Stimulated activated CD8-positive, alpha-beta memory T cell treated with anti-CD3 and anti-CD28 coated beads, Interleukin-15, amount 100 ng/mL, for 1 hour (primary cell): ENCODE measurements at places on chromosomes 2 and 18.

GRCh38 chr2:100197631-100198153 lies 55.3 kb upstream of the AFF3 start:
- no peak for DNase-seq

DNA sequence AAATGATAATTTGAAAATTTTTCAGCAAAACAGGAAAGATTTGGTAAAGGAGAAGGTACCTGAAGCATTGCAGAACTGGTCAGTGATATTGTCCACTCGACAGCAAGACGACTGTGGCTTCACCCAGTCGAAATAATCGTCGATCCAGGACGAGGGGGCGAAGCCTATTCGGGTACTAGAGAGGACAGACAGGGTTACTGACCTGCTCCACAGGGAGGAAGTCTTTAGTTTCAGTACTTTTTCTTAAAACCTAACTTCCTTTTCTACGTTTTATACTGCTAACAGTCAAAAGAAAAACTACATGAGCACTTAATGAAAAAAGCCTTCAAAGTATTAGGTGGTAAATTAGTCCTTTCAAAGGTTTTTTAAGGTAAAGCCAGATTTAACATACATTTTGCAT lies 36.0 kb downstream of the RMC1 start:
- no peak for DNase-seq

DNA sequence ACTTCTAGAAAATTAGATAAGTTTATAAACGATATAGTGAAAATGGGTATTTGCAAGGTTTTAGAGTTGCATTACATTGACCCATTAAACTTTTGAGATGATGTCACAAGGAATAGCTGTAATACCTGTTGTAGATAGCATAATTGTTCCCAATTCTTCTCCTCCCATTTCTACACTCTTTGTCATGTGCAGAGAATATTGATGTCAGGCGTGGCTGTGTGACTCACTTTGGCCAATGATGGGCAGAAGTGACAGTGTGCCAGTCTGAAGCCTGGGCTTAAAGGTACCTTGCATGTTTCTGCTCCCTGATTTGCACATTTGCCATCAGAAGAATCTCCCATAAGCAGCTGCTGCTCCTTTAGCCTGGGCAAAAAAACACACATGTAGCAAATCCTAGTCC lies 26.9 kb upstream of the CCBE1 start:
- DNase-seq = no peak

GRCh38 chr2:195238379-195238778 lies 418.6 kb upstream of the SLC39A10 start:
- DNase-seq = no peak

DNA sequence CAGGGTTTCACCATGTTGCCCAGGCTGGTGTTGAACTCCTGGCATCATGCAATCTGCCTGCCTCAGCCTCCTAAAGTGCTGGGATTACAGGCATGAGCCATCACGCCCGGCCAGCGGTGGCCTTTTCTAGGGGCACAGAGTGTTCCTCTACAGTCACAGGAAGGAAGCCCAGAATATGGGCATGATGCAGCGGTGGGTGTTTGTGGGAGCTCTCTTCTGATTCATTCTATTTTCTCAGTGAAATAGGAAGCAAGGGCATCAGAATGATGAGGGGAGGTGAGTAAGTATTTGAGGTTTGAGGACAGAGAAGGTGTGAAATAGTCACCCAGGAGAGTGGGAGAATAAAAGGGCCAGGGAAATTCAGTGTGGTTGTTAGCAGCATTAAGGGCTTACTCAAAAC lies 70.3 kb upstream of the PSME4 start:
- no peak for DNase-seq

- no peak for DNase-seq
These were observed 49.8 kb downstream of the PMS1 start for GRCh38 chr2:189834059-189834458.

GRCh38 chr2:234032279-234032856 lies 18.1 kb upstream of the SPP2 start:
- DNase-seq = no peak

DNA sequence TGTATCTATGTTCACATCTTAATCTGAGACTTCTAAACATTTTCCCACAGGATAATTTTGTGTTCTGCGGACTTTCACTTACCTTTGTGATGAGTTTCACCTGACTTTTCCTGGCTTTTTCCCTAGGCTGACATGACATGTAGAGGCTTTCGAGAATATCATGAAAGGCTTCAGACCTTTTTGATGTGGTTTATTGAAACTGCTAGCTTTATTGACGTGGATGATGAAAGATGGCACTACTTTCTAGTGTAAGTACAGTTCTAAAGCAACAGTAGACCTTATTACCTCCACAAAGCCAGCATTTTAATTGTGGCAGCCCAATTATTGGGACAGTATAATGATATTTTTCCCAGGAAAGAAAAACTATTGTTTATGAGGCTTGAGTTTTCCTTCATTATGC lies 34.1 kb upstream of the METAP1D start:
- no peak for DNase-seq

- DNase-seq = no peak
These were observed 40.5 kb upstream of the REL start for GRCh38 chr2:60840880-60841279.

- no peak for DNase-seq
These were observed 1.6 kb downstream of the OR6B3 start for GRCh38 chr2:240051697-240052096.

- DNase-seq = no peak
These were observed 221.5 kb upstream of the SLC35G4 start for GRCh38 chr18:11387880-11388279.

DNA sequence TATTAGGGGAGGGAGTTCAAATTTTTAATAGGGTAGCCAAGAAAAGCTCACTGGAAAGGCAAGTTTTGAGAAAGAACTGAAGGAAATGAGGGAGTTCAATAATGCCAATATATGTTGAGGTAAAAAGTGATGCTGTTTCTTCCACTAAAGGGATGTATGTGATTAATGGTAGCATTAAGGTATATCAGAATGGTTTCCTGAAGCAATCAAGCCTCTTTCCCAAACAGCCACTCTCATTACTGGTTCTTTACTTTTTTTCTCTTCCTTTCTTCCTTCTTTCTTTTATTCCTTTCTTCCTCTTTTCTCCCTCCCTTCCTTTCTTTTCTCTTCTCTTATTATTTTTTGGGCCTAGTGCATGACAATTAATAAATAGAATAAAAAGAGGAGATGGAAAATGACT lies 433.5 kb downstream of the SATB2 start:
- DNase-seq = no peak

- DNase-seq = no peak
These were observed 14.0 kb downstream of the ALPG start for GRCh38 chr2:232420463-232421188.

GRCh38 chr18:22098563-22098989 lies 70.8 kb upstream of the GATA6 start:
- DNase-seq = no peak

DNA sequence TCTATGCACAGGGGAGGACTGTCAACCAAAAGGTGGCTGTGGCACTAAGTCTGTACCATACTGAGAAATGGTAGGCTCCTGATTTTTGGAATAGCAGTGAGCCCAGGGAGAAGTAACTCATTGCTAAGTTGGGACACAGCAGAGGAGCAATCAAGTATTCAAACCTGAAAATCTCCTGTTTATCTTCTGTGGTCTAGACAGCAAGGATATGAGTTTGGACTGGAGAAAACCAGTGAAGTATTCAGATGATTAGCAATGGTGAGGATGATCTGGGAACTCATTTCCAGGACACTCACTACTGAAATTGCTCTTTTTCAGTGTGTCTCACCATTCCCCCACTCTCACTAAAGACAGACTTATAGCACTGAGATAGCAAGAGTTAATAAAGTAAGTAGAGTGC lies 112.0 kb downstream of the GULP1 start:
- no peak for DNase-seq

GRCh38 chr2:20366672-20367116 lies 16.1 kb upstream of the PUM2 start:
- DNase-seq = no peak

DNA sequence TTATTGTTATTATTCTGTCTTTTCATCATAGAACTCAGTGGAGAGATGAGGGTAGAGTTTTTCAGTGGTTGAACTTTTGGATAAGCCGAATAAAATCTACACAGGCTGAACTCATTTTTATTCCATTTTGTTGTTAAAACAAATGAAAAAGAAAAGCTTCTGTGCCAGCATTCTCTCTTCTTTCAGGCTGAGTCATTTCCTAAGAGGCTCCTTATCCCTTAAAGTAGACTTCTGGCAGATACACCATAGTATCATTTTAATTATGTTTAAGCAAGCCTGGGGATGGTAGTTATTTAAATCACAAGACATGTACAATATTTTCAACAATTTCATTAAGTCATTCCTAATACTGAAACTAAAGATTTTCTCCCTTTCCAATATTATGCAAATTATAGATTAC lies 1364.0 kb upstream of the NRXN1 start:
- DNase-seq = no peak

DNA sequence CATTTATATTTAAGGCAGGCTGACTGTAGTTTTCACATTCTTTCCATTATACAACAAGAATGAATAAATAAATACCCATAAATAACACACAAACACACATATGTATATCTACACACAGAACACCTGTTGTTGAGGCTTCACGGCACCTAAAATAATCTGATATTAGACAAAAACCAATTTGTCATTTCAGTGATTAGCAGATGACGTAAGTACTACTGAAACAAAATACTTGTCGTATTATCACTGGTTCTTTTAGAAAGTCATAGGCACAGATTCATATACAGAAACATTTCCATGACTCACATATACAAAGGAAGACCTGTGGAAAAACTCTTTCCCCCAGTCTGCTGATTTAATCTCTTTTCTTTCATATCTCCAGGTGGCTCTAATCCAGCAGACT lies 1113.4 kb upstream of the FANCL start:
- no peak for DNase-seq

GRCh38 chr2:152453129-152453911 lies 118.3 kb downstream of the FMNL2 start:
- DNase-seq = no peak

GRCh38 chr2:205665791-205666190 lies 16.5 kb upstream of the NRP2 start:
- DNase-seq = no peak

DNA sequence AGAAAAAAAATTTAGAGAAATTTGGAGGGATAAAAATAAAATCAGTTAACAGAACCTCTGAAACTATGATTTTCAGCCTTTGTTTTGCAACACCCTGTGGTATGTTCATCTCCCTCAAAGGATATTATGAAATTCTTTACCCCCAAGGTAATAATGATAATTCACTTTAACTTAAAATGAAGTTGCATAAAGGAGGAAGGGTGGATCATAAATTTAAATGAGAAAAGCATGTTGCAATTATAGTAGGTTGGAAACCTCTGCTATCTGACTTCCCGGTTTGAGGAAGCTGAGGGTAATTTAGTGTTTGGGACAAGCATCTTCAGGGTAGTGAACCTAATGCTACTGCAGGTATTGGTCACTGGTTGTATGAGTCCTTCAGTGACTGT lies 102.9 kb downstream of the BABAM2 start:
- no peak for DNase-seq

DNA sequence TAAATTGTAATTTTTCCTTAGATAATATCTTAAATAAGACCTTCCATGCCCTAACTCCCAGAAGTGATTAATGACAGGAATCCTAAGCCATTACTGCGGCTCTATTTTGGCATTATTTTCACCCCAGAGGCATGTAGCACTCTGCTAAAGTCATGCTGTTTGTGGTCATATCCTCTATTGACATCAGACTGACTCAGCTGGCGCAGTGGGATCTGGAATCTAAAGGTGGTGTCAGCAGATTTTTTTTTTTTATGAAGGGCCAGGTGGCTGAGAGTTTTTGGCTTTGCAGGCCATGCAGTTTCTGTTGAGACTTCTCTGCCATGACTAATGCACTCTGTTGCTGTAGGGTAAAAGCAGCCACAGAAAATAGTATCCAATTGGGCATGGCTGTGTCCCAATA lies 64.1 kb upstream of the ACVR1C start:
- DNase-seq = no peak

- DNase-seq = no peak
These were observed 217.5 kb downstream of the DLGAP1 start for GRCh38 chr18:4237664-4238041.

DNA sequence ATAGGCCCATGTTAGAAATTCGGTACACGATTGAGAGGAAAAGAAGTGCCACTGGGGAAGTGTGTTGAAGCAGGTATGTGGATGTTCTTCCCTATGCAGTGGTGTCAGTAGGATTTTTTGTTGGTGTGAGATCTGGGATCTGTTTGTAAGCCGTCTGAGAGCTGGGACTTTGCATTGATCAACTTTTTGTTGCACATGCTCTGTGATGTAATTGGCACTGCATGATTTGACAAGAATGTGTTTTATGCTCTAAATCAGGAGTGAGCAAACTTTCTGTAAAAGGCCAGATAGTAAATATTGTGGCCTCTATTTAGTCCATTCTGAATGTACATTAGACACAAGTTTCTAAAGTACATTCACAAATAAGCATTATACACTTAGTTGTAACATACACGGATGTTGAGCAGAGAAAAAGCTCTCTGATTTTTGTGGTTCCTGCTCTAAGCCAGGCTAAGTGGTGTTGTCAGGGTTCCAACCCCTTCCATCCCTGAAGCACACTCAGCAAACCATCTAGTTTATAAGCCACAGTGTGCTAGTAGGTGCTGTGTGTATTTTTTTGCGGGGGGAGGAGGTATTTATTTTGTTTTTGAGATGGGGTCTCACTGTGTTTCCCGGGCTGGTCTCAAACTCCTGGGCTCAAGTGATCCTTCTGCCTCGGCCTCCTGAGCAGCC lies 235.6 kb downstream of the NEDD4L start:
- no peak for DNase-seq

- DNase-seq = no peak
These were observed 37.3 kb downstream of the ADAM23 start for GRCh38 chr2:206480620-206481019.

- DNase-seq = no peak
These were observed 3.5 kb downstream of the SFT2D3 start for GRCh38 chr2:127704641-127705390.

- no peak for DNase-seq
These were observed 93.2 kb downstream of the ADD2 start for GRCh38 chr2:70674636-70675430.

DNA sequence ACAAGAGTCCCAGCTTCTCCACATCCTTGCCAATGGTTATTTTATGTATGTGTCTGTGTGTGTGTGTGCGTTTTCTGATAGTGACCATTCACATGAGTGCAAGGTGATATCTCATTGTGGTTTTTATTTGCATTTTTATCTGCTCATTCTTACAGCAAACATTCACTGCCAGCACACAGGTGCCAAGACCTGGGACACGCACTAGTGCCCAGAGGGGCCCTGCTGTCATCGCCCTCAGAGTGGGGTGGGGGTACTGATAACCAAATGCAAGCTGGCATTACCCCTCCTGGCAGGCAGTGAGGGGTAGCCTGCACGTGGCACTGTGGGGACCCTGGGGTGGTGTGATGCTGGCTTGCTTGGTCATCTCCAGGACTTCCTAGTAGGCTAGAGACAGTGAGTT lies 285.4 kb downstream of the LPIN1 start:
- DNase-seq = no peak

- DNase-seq = no peak
These were observed 35.5 kb upstream of the PTMA start for GRCh38 chr2:231672617-231673347.
